CD4-positive, alpha-beta T cell treated with Interferon gamma for 1 hour (primary cell): ENCODE measurements at places on chromosomes 7 and 10.

GRCh38 chr7:44333911-44334733, 8.7 kb upstream of the CAMK2B start:
- no peak for DNase-seq

- DNase-seq: no peak
These were observed 163.9 kb upstream of the AUTS2 start for GRCh38 chr7:69434398-69434815.

DNA sequence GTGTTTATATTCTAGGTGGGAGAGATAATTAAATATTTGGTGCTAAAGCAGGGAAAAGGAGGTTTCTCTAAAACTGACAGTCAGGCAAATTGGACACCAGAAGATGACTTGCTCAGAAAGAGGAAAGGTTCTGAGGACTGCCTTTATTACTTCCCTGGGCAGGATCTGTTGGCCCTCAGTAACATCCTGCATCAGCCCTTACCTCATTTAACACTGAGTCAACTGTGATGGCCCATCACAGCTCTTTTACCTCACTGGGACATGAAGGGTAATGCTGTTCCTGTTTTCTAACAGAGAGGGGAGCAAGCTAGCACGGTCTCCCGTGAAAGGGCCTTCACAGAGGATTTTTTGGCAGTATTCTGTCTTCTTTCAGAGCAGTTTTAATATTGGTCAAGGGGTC, 12.0 kb downstream of the PPP1R17 start:
- peak; percentile 16 for DNase-seq

DNA sequence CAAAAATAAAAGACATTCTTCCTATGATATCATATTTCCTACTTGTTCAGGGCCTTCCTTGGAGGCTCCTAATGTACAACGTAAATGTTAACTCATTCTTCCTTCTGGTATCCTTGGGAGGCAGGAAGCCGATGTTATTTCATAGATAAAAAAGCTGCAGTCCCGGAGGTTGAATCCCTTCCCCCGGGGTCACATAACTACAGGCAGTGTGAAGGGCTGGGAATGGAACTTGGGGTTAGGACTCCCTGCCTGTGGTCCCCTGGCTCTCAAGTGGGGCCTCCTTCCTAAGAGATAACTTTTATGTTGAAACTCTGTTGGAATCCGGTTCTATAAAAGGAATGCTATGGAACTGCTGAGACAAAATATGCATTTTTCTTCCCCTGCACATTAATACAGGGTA, 14.9 kb upstream of the CCDC3 start:
- DNase-seq: no peak

DNA sequence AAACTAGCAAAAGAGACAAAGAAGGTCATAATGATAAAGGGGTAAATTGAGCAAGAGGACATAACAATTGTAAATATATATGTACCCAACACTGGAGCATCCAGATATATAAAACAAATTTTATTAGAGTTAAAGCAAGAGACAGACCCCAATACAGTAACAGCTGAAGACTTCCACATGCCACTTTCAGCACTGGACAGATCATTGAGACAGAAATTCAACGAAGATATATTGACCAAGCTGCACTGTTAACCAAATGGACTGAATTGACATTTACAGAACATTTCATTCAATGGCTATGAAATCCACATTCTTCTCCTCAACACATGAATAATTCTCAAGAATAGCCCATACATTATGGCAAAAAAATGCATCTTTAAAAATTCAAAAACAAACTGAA, 378.2 kb downstream of the PTPRN2 start:
- DNase-seq: no peak

DNA sequence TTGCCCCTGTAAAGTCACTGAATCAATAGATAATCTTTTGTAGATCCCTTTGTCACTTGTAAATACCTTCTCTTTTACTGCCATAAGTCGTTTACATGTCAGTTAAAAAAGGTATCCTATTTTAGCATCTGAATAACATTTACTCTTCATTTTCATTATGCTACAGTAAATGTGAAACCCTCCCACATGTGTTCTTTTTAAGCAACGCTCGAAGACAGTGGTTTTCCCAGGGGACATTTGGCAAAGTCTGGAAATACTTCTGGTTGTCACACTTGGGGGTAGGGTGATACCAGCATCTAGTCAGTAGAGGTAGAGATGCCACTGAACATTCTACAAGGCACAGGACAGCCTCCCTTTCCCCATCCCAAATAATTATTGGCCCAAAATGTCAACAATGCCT, 23.7 kb downstream of the ATAD1 start:
- DNase-seq: no peak

DNA sequence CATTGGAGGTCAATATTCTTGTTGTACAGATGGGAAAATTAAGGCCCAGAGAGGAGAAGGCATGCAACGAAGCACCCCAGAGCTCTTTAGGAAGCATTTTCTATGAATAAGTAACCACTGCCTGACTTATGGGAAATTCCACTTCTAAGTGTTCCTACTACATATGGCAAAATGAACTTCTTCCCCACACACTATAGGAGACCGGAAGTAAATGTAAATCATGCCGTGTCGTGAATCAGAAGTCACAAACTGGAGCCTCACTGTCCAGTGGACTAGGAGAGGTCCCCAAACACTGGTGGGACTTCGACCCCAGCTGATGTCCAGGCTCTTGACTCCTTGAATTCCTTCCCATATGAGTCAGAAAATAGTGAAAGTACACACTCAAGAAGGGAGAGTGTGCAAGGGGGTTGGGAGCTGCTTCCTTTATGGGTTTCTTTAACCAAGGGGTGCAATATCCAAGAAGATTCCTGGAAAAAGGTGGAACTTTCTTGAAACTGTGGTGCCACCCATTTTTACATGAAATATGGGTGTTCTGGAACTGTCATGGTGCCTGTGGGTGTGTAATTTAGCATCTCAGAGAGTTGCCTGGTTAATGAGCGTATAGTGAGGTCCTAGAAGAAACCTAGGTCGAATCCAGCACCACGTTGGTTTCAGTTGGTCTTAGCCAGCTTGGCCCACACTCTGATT, 6.7 kb downstream of the RASSF4 start:
- DNase-seq: no peak

GRCh38 chr10:15321431-15322341, 49.4 kb downstream of the FAM171A1 start:
- DNase-seq: no peak

- no peak for DNase-seq
These were observed 606 bp downstream of the PALD1 start for GRCh38 chr10:70479165-70479581.

DNA sequence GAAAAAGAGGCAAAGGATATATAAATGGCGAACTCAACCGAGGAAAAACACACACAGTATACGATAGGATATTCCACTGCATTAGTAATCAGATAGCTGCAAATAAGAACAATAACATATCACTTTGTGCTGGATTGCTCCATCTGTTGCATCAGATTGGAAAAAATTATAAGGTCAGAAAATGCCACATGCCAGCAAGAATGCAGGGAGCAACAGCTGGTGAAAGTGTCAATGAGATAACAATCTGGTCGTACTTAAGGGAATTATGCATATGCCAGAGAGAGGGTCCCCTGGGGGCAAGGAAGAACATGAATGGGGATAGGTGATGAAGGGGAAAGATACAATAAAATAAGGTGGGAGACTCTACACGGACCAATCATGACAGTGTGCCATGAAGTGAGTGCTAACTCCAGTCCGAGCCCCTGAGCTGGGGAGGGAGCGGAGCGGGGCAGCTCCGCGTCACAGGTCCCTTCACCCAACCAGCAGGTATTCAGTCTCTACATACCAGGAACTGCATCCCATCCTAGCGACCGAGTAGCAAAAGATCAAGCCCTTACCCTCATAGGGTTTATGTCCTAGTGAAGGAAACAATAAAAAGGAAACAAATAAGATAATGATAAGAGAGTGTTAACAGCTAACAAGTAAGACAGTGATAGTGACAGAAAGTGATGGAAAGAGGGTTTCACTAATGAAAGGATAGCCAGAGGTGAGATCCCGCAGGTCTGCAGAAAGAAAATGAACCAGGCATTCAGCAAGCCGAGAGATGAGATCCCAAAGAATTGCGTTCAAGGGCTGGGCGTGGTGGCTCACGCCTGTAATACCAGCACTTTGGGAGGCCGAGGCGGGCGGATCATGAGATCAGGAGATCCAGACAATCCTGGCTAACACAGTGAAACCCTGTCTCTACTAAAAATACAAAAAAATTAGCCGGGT, 9.4 kb downstream of the MPP7 start:
- DNase-seq: no peak

- no peak for DNase-seq
These were observed 219.7 kb upstream of the STK17A start for GRCh38 chr7:43363035-43363791.

- DNase-seq: peak; percentile 26
These were observed 45.3 kb upstream of the CDK1 start for GRCh38 chr10:60732807-60733516.

GRCh38 chr7:142428094-142428493, 170.2 kb upstream of the PRSS58 start:
- DNase-seq: no peak

DNA sequence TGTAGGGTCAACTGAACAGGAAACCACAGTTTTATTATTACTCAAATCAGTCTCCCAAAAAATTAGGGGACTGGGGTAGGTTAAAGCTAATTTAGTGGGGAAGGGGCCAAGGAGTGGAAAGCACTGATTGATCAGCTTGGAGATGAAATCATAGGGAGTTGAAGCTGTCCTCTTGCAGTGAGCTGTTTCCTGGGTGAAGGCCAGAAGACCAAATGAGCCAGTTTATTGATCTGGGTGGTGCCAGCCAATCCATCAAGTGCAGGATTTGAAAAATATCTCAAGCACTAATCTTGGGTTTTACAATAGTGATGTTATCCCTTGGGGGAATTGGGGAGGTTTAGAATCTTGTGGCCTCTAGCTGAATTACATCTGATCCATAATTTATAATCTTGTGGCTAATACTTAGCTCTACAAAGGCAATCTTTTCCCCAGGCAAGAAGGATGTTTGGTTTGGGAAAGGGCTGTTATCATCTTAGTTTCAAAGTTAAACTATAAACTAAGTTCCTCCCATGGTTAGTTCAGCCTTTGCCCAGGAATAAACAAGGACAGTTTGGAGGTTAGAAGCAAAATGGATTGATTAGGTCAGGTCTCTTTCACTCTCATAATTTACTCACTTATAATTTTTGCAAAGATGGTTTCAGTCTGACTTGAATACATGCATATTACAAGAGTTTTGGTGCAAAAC, 773.5 kb downstream of the XPNPEP1 start:
- DNase-seq: no peak

- DNase-seq: peak; percentile 25
These were observed 1.3 kb downstream of the PFKFB3 start for GRCh38 chr10:6204063-6204340.

DNA sequence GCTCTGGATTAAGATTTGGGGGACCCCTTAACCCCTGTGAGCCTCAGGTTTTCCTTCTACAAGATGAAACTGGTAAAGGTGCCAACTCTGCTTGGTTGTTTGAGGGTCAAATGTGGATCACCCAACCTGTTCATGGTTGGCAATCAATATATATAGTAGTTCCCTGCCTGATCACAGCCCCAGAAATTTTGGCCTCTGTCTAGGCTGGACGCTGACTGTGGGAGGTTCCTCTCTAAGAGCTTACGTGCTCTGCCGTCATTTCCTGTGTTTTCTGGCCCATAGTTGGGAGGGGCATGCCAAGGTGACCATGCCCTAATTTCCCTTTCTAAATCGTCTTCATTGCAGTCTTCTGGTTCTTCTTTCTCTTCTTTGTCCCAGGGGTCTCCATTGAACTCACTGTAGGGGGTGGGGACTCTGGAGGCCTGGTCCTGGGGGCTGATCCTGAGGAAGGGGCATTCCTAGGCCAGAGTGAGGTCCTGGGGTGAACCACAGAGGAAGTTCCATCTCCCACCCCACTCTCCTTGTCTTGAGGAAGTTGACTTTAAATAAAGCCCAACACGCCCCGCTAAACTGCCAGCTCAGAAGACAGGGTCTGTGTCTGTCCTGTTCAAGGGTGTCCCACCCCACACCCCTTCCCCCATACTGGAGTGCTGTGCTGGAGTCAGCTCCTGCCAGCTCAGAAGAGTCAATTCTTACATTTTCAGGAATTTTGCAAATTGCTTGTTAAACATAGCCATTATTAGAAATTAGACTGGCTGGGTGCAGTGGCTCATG, 98.9 kb upstream of the SDK1 start:
- DNase-seq: no peak

DNA sequence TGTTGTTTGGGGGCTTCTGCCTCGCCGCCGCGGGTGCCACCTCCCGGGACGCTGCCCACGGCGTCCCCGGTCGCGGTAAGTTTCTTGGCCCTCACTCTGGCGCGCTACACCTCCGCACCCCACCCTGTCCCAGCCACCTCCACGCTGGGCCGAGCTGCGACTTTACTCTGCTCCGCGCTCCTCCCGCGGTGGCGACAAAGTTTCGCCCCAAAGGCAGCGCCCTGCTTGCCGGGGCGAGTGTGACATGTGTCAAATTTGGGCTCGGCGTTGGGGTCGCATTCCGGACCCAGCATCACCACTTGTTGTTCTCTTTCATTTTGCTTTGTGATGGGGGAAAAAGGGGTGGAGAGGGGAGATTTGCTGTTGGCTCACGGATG, 167.7 kb upstream of the PPP1R3A start:
- no peak for DNase-seq

- no peak for DNase-seq
These were observed 11.9 kb downstream of the RGR start for GRCh38 chr10:84256510-84257342.

- DNase-seq: no peak
These were observed 266.8 kb upstream of the STEAP1 start for GRCh38 chr7:89887489-89887888.

GRCh38 chr7:140447841-140448240, 31.5 kb downstream of the MKRN1 start:
- DNase-seq: no peak

DNA sequence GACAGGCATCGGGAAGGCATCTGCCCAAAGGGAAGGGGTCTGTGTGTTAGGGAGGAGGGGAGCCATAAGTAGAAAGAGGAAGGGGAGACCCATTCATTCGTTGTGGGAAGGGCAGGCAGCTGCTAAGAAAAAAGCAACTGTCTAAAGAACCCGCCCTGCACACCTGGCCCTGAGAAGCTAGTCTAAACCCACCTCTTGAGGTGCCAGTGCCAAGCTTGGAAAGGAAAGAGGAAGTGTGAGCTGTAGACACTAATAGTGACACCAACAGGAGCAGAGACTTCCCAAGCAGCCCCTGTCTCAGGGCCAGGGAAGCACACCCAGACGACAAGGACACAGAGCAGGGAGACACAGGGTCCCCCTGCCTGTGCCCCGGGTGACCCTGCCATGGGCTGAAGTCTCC, 40.8 kb upstream of the PRSS58 start:
- no peak for DNase-seq
